ENCODE measurements at places on chromosomes 12 and 14.

DNA sequence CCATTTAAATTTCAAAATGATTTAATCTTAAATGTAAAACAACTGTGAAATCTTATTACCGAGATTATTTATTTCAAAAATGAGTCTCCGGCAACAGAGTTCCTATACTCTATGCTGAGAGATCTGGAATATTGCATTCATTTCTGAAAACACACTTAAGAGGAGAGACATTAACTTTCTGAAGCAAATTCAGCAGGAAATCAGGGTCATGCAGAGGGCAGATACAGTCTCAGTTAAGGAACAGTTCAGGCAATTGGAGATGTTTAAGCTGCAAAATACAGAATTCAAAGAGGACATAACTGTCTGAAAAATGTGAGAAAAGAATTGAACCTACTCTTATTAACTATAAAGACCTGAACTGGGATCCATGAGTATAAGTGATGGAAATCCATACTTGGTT lies 320.7 kb downstream of the PAWR start:
- no peak for DNase-seq

- DNase-seq = no peak
Measured at GRCh38 chr12:89817501-89818226, 109.0 kb upstream of the ATP2B1 start.

- DNase-seq = no peak
Measured at GRCh38 chr12:83145325-83145840, 458.7 kb downstream of the TMTC2 start.

GRCh38 chr12:93297032-93297431 lies 80.7 kb upstream of the NUDT4 start:
- no peak for DNase-seq

GRCh38 chr12:88418856-88419497 lies 161.3 kb downstream of the KITLG start:
- peak; percentile 51 for DNase-seq

DNA sequence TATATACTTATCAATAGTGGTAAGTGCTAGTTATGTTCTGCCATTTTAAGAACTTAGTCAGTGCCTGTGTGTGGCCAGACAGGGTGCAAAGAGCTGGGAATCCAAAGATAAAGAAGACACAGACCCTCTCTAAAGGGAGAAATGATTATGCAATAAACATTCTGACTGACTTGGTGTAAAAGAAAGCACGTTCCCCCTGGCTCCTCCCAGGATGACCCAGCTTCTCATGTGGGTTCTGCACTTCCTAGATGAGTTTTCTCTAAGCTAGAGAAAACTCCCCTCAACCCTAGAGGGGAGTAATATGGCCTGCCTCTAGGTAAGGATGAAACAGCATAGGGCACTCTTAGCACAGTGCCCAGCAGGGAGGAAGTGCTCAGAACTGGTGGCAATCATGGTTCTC lies 231.2 kb downstream of the VRK1 start:
- DNase-seq = no peak

DNA sequence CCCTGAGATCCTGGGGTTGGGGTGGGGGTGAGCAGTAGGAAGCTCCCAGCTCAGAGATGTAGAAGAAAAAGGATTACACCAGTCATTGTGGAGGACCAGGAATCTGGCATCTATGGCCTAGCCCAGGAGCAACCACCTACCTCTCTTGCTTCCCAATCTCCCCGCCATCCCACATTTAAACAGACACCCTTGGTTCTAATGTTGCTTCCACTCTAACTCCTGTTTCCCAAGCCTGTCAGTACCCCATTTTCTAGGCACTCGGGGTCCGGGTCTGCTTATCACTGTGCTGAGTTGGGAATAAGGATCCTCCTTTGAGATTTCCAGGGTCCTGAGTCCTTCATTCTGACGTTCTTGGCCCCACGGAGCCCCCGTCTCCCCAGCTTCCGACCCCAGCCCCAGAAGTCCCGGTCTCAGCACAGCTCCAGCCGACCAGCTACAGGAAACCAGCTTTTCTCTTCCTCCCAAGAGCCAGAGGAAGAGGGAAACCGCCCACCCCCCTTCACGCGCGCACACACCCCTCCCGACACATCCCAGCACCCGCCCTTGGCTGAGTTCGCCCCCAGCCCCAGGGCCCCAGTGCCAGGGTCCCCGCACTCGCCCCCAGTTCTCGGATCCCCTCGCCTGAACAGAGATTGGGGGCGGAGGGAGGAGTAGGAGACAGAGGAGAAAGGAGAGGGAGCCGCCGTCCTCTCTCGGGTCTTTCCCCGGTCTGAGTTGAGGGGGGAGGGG lies 1.2 kb downstream of the ITGA5 start:
- no peak for DNase-seq

- no peak for DNase-seq
Measured at GRCh38 chr12:271161-271560, 8.5 kb upstream of the SLC6A13 start.

DNA sequence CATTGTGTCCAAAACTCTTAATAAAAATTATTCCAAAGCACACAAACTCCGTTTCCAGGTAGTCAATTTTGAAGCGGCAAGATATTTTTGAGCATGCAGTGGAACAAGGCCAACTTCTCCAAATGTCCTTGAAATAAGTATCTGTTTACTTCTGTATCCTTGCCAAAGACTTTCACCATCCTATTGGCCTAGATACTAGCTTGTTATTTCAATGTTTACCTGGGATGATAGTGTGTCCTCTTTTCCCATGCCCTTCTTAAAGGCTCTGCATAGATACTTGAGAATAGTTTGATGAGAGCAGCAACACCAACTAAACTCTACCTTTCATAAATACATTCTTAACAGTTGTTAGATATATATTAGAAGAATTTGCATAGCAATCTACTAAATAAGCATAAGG lies 160.9 kb downstream of the KCNC2 start:
- no peak for DNase-seq

DNA sequence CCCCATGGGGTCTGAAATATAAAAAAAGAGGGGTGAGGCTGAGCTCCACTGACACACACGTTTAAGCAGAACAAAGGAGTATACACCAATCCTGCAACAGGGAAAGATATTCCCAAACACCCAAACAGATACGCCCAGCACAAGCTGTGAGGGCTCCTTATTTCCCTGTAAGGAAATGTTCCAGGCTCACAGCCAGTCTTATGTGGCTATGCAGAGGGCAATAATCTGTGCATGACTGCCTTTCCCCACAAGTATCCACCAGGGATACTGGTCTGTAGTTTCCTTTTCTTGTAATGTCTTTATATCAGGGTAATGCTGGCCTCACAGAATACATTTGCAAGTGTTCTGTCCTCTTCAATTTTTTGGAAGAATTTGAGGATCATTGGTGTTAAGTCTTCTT lies 141.7 kb upstream of the DAAM1 start:
- DNase-seq = no peak

DNA sequence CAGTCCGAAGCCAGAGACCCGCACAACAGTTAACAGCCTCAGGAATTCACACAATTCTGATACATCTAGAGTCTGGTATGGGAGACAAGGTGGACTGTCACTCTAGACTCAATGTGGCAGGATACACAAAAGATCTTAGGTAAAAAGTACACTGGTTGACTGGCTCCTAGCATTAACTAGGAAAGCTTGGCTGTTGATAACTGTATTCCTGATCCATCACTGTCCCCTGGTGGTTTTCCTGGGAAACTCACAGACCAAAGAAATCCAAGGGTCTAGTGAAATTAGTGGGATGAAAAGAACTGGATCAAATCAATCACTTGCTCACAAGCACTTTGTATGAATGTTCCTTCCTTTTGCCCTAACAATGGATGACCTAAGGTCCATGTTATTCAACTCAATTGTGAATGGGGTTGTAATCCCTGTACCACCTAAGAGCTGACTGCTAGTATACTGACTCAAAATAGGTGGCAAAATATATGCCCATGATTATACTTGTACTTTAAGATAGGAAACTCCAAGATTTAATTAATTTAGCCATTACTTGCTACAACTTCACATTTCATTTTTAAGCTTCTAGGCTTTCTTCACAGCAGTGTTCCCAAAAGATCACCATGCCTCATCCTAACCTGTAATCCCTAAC lies 14.0 kb downstream of the NPC2 start:
- DNase-seq = no peak

GRCh38 chr12:67780580-67781084 lies 132.1 kb downstream of the DYRK2 start:
- DNase-seq = no peak

DNA sequence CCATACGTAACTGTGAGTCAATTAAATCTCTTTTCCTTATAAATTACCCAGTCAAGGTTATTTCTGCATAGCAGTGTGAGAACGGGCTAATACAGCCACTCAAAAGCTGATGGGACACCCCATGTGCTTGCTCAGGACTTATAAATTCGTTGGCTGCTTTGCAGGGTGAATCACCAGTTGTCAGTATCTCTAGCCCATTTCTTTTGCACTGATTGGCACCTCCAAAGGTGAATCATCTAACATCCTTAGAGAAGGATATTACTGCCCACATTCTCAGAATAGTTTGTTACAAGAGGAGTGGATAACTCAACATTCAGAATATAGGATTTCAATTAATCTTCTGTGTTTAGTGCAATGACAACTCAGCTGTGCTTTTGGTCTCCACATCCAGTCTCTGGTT lies 601.5 kb downstream of the KCNH5 start:
- DNase-seq = peak; percentile 66

GRCh38 chr14:99035268-99035667 lies 236.7 kb downstream of the BCL11B start:
- DNase-seq = no peak

DNA sequence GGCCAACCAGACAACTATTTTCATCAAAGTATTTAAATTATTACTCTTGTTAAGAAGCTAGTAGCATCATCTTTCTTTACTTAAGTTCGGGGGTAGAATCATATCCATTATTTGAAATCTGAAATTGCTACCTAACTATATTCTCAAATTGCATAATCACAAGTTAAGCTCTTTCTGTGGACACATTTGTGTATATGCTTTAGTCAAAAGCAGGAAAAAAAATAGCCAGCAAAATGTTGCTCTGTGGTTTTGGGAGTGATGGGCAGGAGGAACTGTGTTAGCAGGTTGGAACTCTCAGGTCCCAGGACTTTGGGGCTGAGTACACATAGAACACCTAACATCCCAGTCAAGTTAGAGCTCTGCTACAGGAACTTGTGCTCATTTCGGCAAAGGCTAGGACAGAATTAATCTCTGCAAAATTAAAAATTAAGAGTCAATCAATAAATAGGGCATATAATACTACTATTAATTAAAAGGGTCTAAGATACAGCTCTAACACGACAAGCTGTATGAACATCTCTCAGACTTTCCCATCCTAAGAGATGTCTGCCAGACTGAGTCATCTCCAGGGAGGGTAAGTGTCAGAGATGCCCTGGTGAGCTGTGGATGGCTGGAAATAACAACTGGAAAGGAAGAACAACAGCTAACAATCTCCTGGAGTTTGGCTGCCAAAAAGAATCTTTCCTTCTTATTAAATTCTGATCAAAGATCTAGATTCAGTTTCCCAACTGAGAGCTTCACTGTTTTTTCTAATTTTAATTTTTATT lies 203.5 kb upstream of the GZMB start:
- DNase-seq = no peak

DNA sequence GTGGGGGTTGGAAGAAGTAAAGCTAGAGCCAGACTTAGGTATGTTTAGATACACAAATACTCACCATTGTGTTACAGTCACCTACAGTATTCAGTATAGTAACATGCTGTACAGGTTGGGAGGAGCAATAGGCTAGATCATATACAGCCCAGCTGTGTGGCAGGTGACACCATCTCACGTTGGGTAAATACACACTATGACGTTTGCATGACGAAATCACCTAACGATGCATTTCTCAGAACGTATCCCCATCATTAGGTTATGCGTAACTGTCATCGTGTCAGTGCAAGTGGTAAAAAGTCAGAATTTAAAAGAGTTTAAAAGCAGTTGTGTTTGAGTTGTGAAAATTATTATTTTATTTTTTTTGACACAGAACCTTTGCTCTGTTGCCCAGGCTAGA lies 167.1 kb downstream of the APAF1 start:
- DNase-seq = no peak

GRCh38 chr12:46578190-46578982 lies 205.8 kb upstream of the SLC38A2 start:
- DNase-seq = no peak

DNA sequence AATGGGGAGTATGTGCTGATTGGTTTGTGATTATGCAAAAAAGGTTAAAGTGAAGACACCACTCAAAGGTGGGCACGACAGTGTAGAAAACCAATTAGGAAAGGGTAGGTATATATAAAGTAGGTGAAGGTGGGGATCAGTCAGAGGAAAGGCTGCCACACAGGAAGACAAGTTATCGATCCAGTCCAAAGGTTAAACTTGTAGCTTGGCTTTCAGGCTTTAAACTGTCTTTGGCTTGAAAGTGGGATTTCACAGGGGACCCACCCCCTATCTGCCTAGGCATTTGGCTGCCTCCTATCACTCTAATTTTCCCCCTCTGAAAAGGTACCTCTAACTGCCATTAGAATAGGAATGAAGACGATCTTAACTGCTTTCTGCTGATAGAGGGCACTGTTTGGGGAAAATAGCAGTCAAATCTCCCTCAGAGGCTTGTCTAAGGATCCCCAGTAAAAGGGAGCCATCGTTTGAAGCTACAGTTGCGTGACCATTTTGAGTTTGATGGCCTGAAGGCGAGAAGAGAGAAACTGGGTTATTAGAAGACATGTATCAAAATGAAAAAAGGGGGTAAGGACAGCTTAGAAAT lies 250.2 kb downstream of the GPHN start:
- DNase-seq = no peak

DNA sequence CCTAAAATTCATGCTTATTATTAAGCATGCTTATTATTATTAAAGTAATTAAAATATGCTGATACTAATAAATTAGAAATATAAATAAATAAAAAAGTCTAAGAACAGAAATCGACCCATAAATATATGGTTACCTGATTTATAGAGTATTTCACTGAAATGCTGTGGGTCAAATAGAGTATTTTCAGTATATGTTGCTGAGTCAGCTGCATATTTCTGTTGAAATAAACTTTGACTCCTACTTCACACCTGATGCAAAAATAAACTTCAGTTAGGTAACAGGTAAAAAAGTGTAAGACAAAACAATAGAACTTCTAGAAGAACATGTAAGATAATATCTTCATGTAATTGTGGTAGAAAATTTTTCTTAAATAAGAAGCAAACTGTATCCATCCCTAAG lies 967.9 kb downstream of the TRHDE start:
- no peak for DNase-seq

DNA sequence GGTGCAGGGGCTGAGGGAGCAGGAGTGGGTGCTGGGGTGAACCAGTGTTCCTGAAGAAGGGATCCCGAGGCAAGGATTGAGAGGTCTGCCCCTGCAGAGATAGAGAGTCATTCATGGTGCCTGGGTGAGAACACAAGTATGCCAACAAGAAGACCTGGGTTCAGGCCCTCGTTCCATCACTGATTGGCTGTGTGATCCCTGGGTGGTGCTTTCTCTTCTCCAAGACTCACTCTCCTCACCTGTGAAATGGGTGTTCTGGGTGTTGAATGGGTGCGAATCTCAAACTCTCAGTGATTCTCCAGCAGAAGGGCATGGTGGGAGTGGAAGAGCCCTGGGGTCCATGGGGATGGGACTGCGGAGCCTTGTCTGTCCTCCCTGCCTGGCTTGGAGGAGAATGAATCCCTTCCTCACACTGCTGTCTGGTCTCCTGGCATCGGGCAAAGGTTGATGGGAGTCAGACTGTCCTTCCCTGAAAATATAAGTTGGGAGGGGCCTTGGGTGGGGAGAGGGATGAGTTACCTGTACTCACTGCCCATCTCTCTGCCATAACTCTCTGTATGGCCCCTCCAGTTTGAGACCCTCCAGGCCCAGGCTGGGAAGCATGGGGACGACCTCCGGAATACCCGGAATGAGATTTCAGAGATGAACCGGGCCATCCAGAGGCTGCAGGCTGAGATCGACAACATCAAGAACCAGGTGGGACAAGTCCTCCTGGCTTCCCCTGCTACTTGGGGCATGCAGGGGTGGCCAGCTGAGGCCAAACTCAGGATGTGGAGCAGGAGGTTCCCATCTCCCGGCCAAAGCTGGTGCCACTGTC lies 9.6 kb downstream of the KRT7 start:
- DNase-seq = no peak
